ENCODE measurements at places on chromosomes 7 and 10.

GRCh38 chr7:16491148-16491547, 25.6 kb upstream of the SOSTDC1 start:
- no peak for DNase-seq

GRCh38 chr10:77240041-77240652, 397.5 kb downstream of the KCNMA1 start:
- no peak for DNase-seq

GRCh38 chr7:68429411-68430117, 1168.7 kb upstream of the AUTS2 start:
- no peak for DNase-seq

DNA sequence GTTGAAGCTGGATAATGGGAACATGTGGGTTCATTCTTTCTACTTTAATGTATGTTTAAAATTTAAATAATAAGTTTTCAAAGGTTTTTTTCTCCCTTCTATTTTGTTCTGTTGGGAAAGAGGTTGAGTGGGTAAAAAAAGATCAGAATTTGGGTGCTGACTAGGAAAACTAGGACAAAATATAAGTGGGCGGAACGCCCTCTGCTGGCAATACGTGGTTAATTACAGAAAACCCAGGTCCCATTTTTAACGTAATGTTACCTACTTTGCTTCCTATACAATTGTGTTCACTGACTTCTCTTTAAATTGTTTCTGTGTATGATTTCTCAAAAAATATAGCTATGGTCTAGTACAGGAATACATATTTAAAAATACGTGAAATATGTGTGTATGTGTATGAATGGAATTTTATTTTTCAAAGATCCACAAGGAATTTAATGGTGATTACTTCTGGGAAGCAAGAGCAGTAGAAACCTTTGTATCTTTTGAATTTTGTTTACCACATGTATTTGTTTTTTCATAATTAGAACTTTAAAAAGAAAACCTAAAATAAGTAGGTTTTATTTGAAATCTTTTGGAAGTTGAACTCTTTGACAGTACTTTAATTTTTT, 8.7 kb downstream of the ECD start:
- no peak for DNase-seq

DNA sequence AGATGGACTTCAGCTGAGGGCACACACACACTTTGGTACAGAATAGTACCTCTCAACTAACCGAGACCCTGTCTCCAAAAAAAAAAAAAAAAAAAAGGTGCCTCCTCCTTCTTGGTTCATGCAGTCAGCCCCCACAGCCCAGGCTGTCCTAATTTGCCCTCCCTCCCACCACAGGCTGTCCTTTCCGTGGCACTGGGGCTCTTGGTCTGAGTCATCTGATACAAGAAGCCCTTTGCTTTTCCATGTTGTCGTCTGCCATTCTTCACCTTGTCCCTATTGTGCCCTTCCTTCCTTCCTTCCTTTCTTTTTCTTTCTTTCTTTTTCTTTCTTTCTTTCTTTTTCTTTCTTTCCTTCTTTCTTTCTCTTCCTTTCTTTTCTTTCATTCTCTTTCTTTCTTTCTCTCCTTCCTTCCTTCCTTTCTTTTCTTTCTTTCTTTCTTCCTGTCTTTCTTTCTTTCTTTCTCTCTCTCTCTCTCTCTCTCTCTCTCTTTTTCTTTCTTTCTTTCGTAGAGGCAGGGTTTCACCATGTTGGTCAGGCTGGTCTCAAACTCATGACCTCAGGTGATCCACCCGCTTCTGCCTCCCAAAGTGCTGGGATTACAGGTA, 96.0 kb upstream of the IKZF1 start:
- no peak for DNase-seq

- no peak for DNase-seq
These were observed 36.5 kb upstream of the TMEM140 start for GRCh38 chr7:135111379-135111778.

- no peak for DNase-seq
These were observed 107.8 kb downstream of the ADARB2 start for GRCh38 chr10:1629326-1630198.

GRCh38 chr7:30934225-30934624, 22.6 kb downstream of the AQP1 start:
- no peak for DNase-seq

DNA sequence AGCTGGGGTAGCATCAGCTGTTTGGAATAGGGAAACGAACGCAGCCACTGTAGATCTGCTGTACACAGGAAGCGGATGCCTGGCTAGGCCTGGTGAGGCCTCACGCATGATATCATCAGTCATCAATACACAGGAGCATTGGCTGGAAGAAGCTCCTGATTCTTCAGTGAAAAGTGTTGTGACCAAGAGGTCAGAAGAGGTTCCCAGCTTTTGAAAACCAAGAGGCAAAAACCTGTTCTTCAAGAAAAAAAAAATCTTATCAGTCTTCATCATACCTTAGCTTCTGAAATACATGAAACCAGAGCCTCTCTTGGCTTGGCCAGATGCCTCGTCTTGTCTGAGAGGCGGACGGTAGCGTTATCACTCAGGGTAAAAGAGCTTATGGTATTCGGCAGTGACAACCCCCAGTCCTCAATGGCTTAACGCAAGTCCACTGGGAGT, 139.3 kb upstream of the TCF7L2 start:
- no peak for DNase-seq

DNA sequence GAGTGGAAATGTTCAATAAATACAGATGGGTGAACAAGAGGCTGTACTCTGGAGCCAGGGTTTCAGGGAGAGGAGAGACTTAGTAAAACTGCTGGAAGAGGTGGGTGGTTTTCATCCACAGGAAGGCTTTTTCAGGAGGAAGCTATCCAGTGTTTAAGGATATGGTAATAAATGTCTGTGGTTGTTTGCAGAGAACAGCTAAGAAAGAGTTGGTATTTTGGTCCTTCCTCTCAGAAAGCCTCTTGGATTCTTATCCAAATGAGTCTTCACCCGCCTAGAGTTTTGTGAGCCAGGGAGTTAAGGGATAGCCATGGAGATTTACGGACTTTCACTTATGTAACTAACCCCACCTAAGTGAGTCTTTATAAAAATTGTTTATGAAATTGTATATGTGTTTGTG, 95.7 kb downstream of the GNAI1 start:
- DNase-seq = no peak

DNA sequence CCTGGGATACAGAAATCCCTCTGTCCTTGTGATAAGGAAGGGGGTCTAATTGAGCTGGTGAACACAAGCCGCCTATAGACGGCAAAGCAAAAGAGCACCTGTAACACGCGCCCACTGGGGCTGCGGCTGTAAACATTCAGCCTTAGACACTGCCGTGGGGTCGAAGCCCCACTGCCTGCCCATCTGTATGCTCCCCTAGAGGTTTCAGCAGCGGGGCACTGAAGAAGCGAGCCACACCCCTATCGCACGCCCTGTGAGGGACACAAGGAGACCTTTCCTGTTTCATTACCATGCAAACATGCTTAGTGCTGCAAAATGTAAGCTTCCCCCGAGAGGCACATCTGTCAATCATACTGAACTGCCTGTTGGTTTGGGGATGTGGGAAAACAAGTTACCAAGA, 82.1 kb downstream of the NRP1 start:
- no peak for DNase-seq

DNA sequence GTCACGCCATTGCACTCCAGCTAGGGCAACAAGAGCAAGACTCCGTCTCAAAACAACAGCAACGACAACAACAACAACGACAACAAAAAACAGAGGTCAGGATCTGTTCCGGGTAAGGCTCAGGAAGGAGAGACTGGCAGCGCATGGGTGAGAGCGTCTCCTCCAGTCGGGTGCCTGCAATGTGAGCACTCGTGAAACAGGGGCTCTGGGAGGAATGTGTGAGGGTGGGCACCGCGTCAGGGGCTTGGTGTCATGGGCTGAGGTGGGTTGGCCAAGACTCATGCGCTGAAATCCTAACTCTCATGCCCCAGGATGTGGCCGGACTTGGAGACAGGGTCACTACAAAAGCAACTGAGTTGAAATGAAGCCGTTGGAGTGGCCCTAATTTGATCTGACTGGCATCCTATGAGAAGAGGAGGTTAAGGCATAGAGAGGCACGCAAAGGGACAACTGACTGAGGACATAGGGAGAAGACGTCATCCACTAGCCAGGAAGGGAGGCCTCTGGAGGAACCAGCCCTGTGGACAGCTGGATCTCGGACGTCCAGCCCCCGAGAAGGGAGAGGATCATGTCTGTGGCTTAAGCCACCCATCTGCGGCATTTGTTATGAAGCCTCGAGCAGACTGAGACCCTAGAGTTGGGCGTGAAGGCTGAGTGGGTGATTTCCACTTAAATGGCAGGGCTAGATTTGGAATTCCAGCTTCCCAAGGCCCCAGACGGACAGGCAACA, 241.5 kb upstream of the PITRM1 start:
- DNase-seq = no peak

GRCh38 chr10:8840356-8840755, 785.9 kb downstream of the GATA3 start:
- DNase-seq = no peak

GRCh38 chr10:92350411-92350810, 59.4 kb downstream of the MARCHF5 start:
- DNase-seq = no peak

GRCh38 chr10:43068471-43069210, 8.2 kb upstream of the RET start:
- no peak for DNase-seq

DNA sequence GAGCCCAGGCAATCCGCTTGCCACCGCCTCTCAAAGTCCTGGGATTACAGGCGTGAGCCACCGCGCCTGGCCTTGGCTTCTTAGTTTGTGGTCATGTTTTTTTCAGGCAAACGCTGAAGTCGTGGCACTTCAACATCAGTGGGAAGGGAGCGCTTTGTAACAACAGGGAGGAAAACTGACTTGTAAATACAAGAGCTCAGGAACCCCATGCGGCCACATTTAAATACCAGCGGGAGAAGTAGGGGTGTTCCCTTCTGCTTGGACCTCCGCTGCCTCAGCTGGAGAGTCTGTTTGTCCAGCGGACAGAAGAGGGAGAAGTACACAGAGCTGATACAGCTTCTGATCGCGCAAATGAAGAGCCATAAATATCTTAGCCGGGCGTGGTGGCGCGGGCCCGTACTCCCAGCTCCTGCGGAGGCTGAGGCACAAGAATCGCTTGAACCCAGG, 108.7 kb upstream of the KMT2C start:
- no peak for DNase-seq

GRCh38 chr10:131842351-131843088, 58.3 kb upstream of the PPP2R2D start:
- DNase-seq = no peak

DNA sequence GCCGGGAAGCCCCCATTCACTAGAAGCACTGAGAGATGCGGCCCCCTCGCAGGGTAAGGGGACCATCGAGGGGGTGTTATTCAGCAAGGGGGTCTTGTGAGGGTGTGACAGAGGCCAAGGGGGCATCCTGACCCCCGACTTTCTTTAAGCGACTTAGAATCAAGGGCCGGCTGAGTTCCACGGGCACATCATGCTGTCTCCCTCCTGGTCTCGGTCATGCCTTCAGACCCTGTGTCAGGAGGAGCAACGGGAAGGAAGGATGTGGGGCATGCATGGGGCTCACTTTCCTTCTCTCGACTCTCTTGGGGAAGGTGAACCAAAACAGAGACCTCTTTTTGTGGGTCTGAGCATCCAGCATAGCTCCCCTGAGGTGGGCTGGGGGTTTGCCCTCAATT, 2.5 kb downstream of the ACSL5 start:
- DNase-seq = no peak

GRCh38 chr10:97128039-97128492, 57.7 kb downstream of the SLIT1 start:
- DNase-seq = no peak

GRCh38 chr7:126079581-126079980, 1150.0 kb upstream of the POT1 start:
- DNase-seq = no peak

DNA sequence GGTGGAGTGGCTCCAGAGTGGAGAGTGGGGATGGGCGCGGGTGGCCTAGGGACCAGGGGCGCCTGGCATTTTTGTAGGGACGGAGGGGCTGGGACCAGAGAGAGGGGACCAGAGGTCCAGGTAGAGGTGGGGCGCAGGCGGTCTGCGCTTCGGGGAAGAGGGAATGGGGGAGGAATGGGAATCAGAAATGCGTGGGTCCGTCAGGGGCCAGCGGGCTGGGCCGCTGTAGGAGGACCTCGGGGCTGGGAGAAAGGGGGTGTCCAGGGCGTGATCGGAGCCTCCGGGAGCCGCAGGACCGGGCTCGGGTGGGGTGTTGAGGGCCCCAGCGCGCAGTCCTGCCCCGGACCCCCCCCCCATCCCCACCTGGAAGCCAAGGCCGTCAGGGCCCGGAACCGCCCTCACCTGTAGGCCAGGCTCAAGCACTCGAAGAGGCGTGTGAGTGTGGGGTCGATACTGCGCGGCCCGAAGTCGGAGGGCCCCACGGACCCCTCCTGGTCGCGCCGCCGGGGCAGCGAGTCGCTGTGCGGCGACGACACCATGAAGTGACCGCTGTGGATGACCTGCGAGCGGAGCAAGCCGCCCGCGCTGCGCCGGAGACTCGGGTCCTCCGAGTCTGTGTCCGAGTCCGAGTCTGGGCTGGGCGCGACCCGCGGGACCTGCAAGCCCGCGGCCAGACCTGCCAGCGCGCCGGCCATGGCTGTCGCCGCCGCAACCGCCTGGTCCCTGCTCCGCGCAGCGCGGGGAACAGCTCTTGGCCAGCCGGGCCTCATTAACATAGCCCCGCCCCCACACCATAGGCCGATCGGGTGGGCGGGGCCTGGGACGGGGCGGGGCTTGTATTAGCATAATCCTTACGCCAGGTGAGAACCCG, at the start of gene MLXIPL:
MLXIPL (minus strand) TSS at position 725 of the 871 bp plus-strand sequence; CDS start at position 695, 30 bp downstream.
- peak; percentile 44 for DNase-seq

- no peak for DNase-seq
These were observed 277.6 kb downstream of the REEP3 start for GRCh38 chr10:63798599-63799498.

DNA sequence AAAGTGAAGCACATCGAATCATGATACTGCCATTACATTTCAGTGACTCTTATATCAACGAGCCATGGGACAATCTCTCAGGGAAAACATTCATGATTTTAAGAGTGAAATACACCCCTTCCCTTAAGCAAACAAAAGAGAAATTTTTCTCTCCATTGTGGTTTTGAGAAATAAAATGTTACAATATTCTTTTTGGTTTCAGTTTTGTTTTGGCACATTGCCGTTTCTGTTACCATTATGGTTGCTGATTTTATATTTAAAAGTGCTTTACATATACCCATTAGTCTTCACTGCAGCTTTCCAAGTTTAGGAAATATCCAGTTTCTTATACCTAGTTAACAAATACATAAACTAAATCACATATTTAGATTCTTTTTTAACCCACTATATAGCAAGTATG, 126.8 kb upstream of the SEM1 start:
- DNase-seq = no peak

- DNase-seq = no peak
These were observed 211.1 kb upstream of the RNF32 start for GRCh38 chr7:156429514-156429913.

DNA sequence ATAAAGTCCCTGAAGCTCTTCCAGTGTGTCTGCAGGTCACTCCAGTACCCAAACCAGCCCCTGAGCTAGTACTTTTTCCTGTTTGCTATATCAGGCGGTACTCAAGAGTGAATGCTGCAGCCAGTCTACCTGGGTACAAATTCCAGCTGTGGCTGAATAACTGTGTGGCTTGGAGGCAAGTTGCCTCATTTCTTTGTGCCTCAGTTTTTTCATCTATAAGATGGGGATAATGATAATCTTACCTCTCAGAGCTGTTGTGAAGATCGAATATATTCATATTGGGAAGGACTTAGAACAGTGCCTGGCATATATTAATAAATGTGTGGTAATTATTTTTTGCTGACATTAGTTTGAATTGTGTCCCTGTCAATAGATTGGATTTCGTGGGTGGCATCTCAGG, 191.2 kb downstream of the WDR11 start:
- DNase-seq = no peak

GRCh38 chr10:11509036-11509435, 102.4 kb downstream of the USP6NL start:
- no peak for DNase-seq

- no peak for DNase-seq
These were observed 1307.6 kb downstream of the XPNPEP1 start for GRCh38 chr10:108615576-108616320.
